CD4-positive, CD25-positive, alpha-beta regulatory T cell (primary cell): ENCODE measurements at places on chromosomes 3 and 15. TPM values are rescaled to one million over a fixed set of nuclear protein-coding genes. Genes with fewer than 3 reads are reported as not detected.

Gene ACSBG1
- polyA plus RNA-seq = not detected

Gene SAXO2
- polyA plus RNA-seq = not detected

Gene SYNPR
- not detected for polyA plus RNA-seq

Gene GATA2
- polyA plus RNA-seq = not detected

Gene SERINC4
- polyA plus RNA-seq = 2.7 TPM

Gene ZBBX
- polyA plus RNA-seq = not detected

Gene RPP25
- polyA plus RNA-seq = 3.6 TPM

Gene C2CD4A
- polyA plus RNA-seq = 0.10 TPM

Gene CIP2A
- polyA plus RNA-seq = 2.9 TPM

Gene MST1
- 1.1 TPM for polyA plus RNA-seq

Gene WNT7A
- polyA plus RNA-seq = 1.4 TPM

Gene DAZL
- not detected for polyA plus RNA-seq

Gene B3GALNT1
- polyA plus RNA-seq = not detected

Gene GRK7
- polyA plus RNA-seq = not detected

Gene EHHADH
- polyA plus RNA-seq = 0.86 TPM

Gene CPEB1
- 0.60 TPM for polyA plus RNA-seq

Gene SLC15A2
- not detected for polyA plus RNA-seq

Gene RPUSD2
- 27.4 TPM for polyA plus RNA-seq

Gene RASSF1
- polyA plus RNA-seq = 67.4 TPM

Gene GP5
- 0.83 TPM for polyA plus RNA-seq

Gene IGSF10
- not detected for polyA plus RNA-seq

Gene RTP4
- 24.6 TPM for polyA plus RNA-seq

Gene SLC22A13
- 0.40 TPM for polyA plus RNA-seq

Gene LRTM1
- not detected for polyA plus RNA-seq

Gene XCR1
- not detected for polyA plus RNA-seq

Gene GOLGA8R
- 0.08 TPM for polyA plus RNA-seq

Gene GABRR3
- polyA plus RNA-seq = not detected

Gene LOXL1
- polyA plus RNA-seq = 12.0 TPM

Gene TMEM207
- not detected for polyA plus RNA-seq

Gene LACTB
- polyA plus RNA-seq = 8.3 TPM

Gene ACTRT3
- polyA plus RNA-seq = 0.54 TPM

Gene TIMP4
- polyA plus RNA-seq = not detected

Gene ICE2
- 52.2 TPM for polyA plus RNA-seq

Gene FBXW12
- polyA plus RNA-seq = not detected

Gene PKM
- 380 TPM for polyA plus RNA-seq

Gene GPR171
- polyA plus RNA-seq = 71.5 TPM

Gene NTRK3
- polyA plus RNA-seq = not detected

Gene GOLGA6B
- not detected for polyA plus RNA-seq

Gene CHST2
- polyA plus RNA-seq = 5.6 TPM

Gene CPLX3
- polyA plus RNA-seq = not detected

Gene IL20RB
- polyA plus RNA-seq = not detected

Gene SCAMP5
- polyA plus RNA-seq = 0.25 TPM

Gene NME9
- 0.33 TPM for polyA plus RNA-seq

Gene GOLGA6L22
- not detected for polyA plus RNA-seq

Gene CCNB2
- polyA plus RNA-seq = 15.9 TPM

Gene KBTBD12
- polyA plus RNA-seq = not detected
